ENCODE measurements at places on chromosomes 2 and 18. TPM values are rescaled to one million over a fixed set of nuclear protein-coding genes. Genes with fewer than 3 reads are reported as not detected.

- H3K4me3 ChIP-seq = no peak overlapping the region
- no peaks in the 10 kb centered on the region for H3K36me3 ChIP-seq
- no peaks in the 10 kb centered on the region for H3K4me1 ChIP-seq
These were observed 419.9 kb downstream of the TGIF1 start for GRCh38 chr18:3869848-3870247.

DNA sequence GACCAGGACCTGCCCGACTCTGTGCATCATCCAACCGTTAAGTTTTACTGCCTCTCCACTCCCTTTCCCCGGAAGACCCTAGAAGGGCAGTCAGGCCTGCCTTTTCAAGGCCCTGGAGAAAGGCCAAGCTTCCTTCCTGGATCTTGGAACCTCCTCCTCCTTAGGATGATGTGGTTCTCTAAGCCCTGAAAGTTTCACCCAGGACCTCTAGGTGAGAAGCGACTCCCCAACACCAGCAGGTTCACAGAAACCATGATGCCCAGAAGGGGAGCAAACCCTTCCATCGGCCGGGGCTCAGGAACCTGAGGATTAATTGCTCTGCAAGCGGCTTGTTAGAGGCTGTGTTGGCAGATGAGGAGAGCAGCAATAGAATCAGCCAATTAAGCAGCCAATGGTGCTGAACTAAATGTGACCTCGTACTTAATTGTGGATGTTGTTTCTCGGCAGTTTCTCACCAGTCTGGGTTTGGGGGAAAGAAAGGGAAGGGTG lies 94.2 kb upstream of the FZD7 start:
- H3K27me3 ChIP-seq = no peaks in the 10 kb centered on the region
- H3K27ac ChIP-seq = no peak overlapping the region
- H3K36me3 ChIP-seq = no peaks in the 10 kb centered on the region
- no peak for DNase-seq
- no peak overlapping the region for H3K4me3 ChIP-seq

GRCh38 chr2:99623613-99624012 lies 133.8 kb upstream of the REV1 start:
- peaks cover 15% of the 10 kb centered on the region for H3K4me1 ChIP-seq
- H3K36me3 ChIP-seq = no peaks in the 10 kb centered on the region
- no peaks in the 10 kb centered on the region for H3K27me3 ChIP-seq
- H3K27ac ChIP-seq = no peak overlapping the region
- no peak for DNase-seq

- no peak for DNase-seq
- H3K27me3 ChIP-seq = no peaks in the 10 kb centered on the region
- H3K4me1 ChIP-seq = peaks cover 47% of the 10 kb centered on the region
- H3K4me3 ChIP-seq = no peak overlapping the region
These were observed 92.3 kb downstream of the STK39 start for GRCh38 chr2:168155046-168155445.

GRCh38 chr2:239563561-239563960 lies 162.7 kb upstream of the HDAC4 start:
- no peaks in the 10 kb centered on the region for H3K4me1 ChIP-seq
- H3K4me3 ChIP-seq = no peak overlapping the region
- DNase-seq = no peak
- H3K27me3 ChIP-seq = no peaks in the 10 kb centered on the region
- no peaks in the 10 kb centered on the region for H3K36me3 ChIP-seq

Gene RAX
- total RNA-seq = not detected

Data from vagina (tissue), 2 donors.